ENCODE measurements at places on chromosomes 1 and 21.

- DNase-seq: no peak
Measured at GRCh38 chr1:237681210-237681609, 209.5 kb downstream of the ZP4 start.

GRCh38 chr1:223129229-223129901 lies 13.7 kb downstream of the TLR5 start:
- peak; percentile 73 for DNase-seq

GRCh38 chr21:27363719-27364477 lies 397.0 kb upstream of the ADAMTS5 start:
- no peak for DNase-seq

DNA sequence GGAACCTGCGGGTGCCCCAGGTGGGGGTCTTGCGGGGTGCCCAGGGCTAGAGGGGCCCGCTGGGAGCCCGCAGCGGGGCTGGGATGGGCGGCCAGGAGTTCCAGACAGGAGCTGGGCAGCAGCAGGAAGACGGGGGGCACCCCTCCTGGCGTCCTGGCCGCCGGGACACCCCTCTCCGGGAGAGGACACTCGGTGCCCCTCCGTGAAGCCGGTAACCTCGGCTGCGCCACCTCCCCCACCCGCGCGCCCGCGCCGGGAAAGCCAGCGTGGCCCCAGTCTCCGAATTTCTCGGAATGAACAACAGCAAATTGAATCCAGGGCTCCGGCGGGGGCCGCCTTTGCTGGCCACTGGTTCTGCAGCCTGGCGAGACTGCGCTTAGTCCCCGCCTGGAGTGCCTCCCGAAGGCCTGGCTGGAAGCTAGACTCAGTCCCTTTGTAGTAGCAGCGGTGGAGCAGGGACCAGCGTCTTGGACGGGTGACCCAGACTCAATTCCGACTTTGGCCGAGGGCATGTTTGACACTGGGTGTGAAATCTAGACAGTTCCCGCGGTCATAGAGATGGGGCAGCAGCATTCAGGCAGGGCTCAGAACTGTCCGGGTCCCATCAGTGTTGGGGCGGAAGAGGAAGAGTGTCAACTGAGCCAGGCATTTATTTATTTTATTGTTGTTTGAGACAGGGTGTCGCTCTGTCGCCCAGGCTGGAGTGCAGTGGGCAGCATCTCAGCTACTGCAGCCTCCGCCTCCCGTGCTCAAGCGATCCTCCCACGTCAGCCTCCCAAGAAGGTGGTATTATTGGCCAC lies 773 bp downstream of the IFNGR2 start:
- DNase-seq: peak; percentile 81

DNA sequence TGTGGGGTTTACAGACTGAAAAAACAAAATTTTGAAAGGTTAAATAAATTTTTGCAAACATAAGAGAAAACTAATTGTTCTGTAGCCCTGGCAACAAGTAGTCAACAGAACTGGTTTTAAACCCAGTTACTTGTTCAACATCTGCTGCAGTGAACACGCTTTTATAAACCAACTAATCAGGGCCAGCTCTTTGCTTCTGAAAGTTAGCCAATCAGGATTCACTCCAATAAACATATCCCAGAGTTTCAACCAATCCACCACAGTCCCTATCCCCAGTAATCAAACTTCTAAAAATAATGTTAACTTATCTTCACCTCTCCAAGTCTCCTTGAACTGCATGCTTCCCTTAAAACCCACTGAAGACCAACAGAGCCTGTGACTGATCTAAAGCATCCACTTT lies 306.6 kb downstream of the CTH start:
- DNase-seq: no peak

- no peak for DNase-seq
Measured at GRCh38 chr1:68938051-68938666, 441.3 kb upstream of the DEPDC1 start.

GRCh38 chr1:35097224-35097623 lies 18.0 kb downstream of the ZMYM1 start:
- no peak for DNase-seq

DNA sequence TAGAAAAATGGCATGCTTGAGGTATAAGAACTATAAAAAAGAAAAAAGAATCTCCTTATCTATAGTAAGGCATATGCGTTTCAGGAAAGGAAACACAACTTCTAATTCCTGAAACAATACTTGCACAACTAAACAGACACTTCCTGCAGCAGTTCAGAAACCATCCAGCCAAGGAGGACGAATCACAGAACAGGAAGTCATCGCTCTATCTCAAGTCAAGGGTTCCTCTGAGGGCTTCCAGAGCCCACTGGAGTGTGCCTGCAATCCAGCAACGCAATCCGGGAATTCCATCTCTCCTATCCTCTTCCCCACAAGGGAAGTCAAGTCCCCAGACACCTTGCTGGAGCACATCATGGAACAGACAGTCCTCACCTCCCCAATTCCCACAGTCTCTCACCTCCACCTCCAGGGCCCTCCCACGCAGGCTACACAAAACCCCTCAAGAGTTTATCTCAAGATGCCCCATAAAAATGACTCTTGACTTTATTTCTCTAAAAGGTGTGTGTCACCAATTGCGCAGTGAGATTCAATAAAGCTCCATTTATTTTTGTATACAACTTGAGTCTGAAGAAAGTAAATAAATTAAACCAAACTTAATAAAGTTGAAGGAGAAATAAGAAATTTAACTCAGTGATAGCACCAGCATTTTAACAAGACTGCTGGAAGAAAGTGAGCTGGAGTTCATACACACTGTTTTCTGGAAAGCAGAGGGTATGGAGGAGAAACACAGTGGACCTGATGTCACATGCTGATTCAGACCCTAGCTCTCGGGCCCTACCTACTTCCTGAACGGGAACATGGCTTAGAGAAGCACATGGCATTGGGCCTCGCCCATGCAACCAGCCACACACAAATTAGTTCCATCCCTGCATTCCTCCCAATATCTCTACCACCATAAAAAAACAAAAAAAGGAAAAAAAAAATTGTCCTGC lies 39.9 kb downstream of the SIPA1L2 start:
- DNase-seq: no peak

GRCh38 chr1:158204458-158204827 lies 23.7 kb downstream of the CD1D start:
- DNase-seq: no peak

DNA sequence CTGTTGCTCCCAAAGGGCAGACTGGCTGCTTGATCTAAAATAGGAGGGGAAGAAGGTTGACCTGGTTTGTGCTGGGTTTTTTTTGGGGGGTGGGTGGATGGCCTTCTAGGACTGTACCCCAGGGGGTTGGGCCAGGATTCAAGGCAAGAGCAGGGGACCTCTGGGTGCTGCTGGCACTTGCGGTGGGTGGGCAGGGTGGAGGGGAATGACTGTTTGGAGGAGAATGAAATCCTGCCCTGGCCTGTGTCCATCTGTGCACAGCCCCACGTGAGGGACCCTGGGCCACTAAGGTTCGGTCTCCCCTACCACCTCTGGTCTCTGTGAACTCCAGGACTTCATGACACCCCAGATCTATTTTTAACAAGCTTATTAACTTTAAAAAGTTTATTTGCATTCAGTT lies 414.2 kb downstream of the PTPRU start:
- no peak for DNase-seq

- no peak for DNase-seq
Measured at GRCh38 chr1:184843732-184844495, 89.3 kb upstream of the EDEM3 start.

GRCh38 chr21:45093035-45093532 lies 18.7 kb downstream of the ADARB1 start:
- no peak for DNase-seq

- DNase-seq: no peak
Measured at GRCh38 chr1:16905110-16905867, 9.5 kb downstream of the RNU1-2 start.

GRCh38 chr1:11342621-11343032 lies 69.6 kb downstream of the UBIAD1 start:
- DNase-seq: peak; percentile 62

- DNase-seq: no peak
Measured at GRCh38 chr21:38396325-38396724, 102.0 kb downstream of the ERG start.

DNA sequence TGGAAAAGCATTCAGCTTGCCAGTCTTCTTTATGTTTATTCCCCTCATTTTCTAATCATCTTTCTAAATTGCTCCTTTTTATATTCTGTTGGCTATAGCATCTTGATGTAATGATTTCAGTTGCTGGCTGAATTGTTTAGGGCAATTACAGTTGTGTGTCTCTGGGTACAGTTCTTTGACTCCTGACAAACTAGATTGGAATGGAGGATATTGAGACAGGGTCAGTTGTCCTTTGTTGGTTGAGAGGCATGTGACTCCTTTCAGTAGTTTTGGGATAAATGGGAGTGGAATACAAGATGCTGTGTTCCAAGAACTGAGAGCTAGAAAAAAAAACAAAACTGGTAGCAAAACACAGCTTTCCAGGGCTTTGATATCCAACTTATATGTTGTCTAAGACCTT lies 1.5 kb downstream of the CENPF start:
- no peak for DNase-seq

- DNase-seq: no peak
Measured at GRCh38 chr1:196623079-196623478, 14.8 kb upstream of the KCNT2 start.

DNA sequence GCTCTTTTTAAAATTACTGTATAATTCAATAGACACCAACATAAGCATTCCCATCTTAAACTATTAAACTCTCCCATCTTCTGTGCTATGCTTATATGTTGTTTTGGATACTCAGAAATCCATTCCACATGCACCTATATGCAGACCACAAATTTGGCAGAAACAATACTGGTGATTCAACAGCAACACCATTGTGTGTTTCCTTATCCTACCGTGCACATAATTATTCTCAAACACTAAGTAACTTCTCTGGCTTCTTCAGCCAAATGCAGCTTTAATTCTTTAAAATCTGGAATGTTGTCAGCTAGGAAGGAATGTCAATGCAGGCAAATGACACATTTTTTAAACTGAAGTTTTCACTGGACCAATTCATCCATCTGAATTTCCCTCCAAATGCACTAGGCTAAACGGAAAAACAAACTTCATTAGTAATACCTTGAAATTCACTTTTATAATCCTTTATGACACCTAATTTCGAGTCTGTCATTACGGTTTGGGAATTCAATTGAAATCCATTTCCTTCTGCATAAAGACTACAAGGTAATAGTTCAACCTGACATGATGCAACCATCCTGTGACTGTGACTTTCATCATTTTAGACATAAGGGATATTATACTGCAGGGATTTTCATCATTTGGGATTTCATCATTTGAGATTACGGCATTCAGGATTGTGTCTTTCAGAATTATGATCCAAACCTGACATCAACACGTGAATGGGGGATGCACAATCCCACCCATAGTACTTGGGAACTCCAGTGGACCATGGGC lies 308.5 kb downstream of the LTN1 start:
- no peak for DNase-seq

DNA sequence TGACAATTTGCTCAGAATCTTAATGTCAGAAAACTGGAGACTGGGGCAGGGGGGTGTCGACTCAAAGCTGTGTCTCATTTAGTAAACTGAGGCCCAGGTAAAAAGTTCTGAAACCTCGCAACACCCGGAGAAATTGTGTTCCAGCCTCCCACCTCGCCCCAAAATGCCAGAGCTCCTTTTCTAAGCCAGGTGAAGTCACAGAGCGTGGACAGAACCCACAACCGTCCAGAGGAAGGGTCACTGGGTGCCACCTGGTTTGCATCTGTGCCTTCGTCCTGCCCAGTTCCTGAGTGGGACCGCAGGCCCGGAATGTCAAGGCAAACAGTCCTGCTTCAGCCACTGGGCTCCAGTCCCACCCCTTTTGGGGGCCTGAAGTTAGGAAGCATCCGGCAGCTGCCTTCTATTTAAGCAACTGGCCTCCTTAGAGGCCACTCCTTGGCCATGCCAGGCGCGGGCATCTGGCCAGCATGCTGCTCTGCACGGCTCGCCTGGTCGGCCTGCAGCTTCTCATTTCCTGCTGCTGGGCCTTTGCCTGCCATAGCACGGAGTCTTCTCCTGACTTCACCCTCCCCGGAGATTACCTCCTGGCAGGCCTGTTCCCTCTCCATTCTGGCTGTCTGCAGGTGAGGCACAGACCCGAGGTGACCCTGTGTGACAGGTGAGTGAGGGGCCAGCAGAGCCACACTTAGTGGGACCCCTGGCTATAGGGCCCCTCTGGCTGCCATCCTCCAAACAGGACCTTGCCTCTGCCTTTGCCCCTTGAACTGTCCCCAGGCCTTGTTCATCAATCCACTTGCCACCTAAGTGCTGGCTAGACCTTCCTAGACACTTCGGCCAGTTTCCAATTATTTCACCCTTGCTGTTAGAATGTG lies at the start of gene TAS1R1:
Gene TAS1R1, plus strand, starts transcription at position 401 of the 872 bp plus-strand sequence. Its CDS starts 67 bp downstream, at position 468.
- DNase-seq: peak; percentile 64

GRCh38 chr1:48001696-48002095 lies 4.5 kb upstream of the TRABD2B start:
- no peak for DNase-seq

DNA sequence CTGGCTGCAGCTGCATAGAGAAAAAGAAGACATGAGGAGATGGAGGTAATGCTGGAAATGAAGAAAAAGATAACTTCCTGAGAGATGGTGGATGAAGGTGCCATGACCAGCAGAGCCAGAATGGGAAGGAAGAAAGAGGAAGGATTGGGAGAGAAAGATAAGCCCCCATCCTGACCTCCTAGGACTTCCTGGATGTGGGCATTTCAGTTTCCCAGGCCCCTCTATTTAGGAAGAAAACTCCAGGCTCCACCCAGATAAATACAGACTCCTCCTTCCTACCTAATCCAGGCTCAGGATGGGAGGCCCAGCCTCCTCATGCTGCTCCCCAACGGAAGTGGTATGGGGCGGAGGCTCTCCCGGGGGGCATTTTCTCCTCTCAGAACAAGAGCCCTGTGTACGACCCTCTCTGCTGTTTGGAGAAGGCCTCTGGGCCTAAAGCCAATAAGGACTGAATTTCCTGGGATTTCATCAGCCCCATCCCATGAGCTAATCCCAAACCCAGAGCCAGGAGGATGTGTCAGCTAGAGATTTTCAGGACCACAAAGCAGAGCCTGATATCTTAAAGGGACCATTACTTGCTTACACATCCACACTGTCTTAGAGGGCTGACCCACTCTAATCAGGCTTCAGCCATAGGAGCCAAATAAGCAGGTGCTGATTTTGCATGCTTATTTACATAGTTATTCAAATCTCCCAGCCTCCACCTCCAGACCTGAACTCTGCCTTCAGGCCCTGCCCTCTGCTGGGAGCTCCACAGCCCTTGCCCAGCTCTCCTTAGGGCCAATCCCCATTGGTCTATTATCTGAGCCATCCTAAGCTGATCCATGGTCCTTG lies 5.1 kb upstream of the ARHGEF2 start:
- DNase-seq: peak; percentile 87

GRCh38 chr21:46532080-46532479 lies 72.8 kb downstream of the S100B start:
- DNase-seq: no peak

DNA sequence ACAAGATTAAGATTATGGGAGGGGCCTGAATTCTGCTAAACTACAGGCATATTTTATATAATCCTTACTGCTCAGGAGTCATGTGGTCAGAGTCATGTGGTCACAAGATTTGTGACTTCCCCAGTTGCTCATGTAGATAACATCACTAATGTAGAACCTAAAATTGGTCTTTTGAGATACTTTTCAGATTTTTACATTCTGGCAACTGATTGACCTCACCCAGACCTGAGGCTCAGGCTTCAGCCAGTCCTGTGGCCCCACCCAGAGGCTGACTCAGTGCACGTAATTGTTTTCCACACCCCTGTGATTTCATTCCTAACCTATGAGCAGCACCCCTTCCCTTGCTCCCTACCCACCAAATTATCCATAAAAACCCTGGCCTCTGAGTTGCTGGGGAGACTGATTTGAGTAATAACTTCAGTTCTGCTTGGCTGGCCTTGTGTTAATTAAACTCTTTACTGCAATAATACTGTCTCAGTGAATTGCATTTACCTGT lies 41.7 kb upstream of the ZNF326 start:
- no peak for DNase-seq

All from left hindlimb (tissue), 1 donor.